CD4-positive, alpha-beta T cell treated with Interleukin-6 at 100 ng/mL for 8 hours (primary cell): ENCODE measurements at places on chromosomes 7 and 10.
A peak's percentile ranks its signal among the peaks of the same experiment; 100 is the strongest.

GRCh38 chr10:51103554-51104217, 29.4 kb downstream of the PRKG1 start:
- no peak for DNase-seq

GRCh38 chr7:95476904-95477594, 8.7 kb upstream of the ASB4 start:
- peak; percentile 32 for DNase-seq

DNA sequence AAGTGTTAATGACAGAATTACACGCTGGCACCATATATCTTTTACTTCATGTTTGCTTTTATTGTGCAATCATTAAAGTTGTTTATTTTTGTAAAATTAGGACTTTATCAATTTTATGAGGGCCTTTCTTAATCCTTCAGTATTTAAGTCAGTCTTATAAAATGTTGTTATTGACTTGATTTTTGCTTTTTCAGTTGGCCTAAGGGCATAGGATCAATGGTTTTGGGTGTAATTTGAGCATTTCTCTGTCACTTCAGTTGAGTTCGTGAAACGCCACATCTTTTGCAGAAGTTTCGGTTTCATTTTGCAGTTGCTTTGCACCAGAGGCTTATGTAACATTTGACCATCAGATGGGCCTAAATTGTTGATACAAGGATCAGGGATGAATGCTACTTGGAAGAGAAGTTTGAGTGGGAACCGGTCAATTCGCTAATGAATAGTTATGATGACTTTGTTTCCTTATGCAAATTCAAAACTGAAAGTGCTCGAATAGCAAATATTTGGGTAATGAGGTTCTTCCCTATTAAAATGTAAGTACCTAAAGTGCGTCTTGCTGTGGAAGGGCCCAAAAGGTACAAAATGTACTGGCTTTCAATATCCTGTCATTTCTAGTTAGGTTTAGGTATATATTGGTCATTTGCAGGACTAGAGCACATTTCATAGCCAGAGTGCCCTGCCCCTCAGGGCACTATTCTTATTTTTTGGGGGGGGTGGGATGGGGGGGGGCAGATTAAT, 340.9 kb downstream of the LRMDA start:
- no peak for DNase-seq

DNA sequence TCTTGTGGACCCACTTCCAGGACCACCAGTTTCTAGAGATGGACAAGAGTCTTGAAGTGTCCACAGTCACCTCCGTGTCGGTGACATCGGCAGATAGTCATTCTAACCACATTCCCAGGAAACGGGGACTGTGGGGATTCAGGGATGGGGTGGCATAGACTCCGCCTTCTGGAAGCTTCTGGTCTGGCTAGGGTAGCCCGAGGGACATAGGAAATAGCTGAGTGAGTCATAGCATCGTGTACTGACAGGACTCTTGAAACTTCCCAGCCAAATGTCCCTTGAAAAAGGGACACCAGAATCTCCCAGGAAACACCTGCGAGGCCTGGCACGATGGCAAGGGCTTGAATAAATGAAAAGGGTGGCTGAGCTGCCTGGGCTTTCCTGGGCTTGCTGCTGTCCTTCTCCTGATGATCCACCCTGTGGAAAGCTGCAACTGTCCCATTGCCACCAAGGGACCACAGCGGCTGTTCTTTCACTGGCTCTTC, 84.1 kb upstream of the LRRC4 start:
- DNase-seq = no peak

GRCh38 chr10:78254013-78254412, 220.3 kb downstream of the RPS24 start:
- no peak for DNase-seq

- DNase-seq = no peak
Observed at GRCh38 chr7:467393-467828, 52.2 kb downstream of the PDGFA start.

DNA sequence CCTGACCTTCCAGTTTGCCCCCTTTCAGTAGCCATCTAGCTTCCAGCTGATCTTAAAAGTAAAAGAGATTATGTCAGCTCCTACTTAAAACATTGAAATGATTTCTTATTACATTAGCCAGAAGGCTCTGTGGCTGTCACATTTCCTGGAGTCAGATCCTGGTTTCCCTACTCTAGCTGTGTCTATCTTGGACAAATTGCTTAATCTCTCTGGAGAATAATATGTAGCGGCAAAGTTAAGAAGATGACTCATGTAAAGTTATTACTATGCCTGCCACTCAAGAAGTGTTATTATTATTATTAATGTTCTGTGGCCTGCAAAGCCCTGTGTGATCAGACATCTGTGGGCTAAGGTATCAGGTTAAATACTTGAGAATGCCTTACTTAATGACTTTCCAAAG, 107.2 kb downstream of the RUNDC3B start:
- DNase-seq = no peak
